AG10803 (cell line): ENCODE measurements at places on chromosomes 12 and 14.

- DNase-seq = no peak
These were observed 191.3 kb upstream of the TBX3 start for GRCh38 chr12:114875313-114875712.

DNA sequence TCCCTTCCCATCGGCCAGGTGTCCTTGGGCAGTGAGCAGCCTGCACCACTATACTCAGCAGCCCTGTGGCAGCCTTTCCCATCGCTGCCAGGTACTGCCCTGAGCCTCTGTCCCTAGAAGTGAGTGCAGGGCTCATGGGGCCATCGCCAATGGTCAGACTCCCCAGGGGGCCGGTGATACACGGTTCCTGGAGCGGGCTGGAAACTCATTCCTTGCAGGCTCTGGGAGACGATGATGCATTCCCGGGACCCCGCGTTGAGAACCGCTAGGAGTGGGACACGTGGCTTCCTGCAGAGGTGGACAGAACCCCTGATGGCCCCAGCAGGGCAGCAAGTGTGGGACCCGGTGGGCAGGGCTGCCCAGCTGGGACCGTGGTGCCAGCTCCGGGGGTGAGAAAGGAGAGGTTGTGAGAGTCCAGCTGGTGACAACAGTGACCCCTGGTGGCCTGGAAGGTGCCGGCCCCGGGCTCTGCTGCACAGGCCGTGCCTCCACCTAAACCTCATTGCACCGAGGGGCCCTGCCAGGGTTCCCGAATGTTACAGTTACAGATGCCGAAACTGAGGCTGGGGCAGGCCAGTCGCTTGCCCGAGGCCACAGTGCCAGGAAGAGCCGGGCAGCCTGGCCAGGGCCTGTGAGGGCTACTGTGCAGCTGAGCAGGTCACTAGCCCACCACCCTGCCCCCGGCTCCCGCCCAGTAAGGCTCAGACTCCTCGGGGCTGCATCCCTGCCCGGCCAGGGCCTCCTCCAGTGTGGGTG is 33.8 kb downstream of the FBRSL1 start:
- DNase-seq = peak; percentile 29

DNA sequence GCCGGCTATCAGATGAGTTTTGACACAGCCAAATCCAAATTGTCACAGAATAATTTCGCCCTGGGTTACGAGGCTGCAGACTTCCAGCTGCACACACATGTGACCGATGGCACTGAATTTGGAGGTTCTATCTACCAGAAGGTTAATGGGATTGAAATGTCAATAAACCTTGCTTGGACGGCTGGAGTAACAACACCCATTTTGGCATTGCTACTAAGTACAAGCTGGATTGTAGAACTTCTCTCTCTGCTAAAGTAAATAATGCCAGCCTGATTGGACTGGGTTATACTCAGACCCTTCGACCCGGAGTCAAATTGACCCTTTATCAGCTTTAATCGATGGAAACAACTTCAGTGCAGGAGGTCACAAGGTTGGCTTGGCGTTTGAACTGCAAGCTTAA is 100.2 kb upstream of the EVL start:
- DNase-seq = no peak

GRCh38 chr12:122121745-122122144 is 43.2 kb downstream of the MLXIP start:
- no peak for DNase-seq

- DNase-seq = peak; percentile 10
These were observed 47.5 kb downstream of the GALNT4 start for GRCh38 chr12:89476904-89477595.

- DNase-seq = no peak
These were observed 150.3 kb upstream of the AVPR1A start for GRCh38 chr12:63301311-63301710.

DNA sequence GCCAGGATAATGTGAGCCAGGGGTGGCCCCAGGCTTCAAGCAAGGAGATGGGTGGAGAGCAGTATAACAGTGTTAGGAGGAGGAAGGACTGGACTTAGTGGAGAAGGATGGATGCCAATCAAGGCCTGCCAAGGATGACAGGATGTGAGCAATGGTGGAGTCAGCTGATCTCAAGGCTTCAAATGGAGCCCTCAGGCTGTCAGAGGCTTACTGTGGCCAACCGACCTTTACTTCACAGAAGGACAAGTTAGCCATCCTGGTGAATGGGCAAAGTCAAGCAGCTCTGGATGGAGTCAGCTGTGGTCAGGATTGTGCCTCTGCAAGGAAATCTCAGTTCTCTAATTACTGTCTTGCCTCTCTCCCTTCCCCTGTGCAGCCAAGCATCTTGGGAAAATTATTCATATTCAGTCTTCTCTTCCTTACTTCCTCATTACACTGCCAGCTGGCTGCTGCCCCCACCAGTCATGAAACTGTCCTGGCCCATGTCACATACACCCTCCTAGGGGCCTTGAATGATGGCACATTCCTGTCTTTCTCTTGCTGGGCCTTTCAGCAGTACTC is 7.6 kb upstream of the STAT6 start:
- no peak for DNase-seq

DNA sequence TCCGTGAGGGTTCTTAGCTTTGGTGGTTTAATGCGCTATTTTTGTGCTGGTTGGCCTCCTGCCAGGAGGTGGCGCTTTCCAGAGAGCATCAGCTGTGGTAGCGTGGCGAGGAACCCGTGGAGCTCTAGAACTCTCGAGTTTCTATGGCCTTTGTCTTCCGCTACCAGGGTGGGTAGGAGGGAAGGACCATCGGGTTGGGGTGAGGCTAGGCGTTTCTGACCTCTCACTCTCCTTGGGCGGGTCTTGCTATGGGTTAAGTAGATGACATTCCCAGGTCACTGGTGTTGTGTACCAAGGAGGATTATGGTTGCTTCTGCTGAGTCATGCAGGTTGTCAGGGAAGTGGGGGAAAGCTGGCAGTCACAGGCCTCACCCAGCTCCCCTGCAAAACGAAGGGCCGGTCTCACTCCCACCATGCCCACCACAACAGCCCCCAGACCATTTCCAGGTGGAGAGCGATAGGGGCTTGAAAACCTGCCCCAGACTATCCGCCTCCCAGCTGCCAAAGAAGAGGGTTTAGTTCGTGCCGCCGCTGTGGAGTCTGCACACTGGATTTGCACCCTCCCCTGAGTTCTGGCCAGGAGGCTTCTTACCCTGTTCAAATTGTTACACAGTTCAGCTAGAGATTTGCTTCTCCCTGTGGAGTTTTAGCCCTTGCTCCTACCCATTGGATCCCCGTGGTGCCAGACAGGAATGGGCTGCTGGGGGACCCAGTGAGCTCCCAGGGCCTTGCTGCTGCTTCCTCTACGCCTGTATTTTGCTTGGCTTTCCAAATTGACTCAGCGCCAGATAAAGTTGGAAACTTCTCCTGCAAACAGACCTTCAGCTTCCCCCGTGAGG is 21.9 kb downstream of the RNFT2 start:
- DNase-seq = no peak

DNA sequence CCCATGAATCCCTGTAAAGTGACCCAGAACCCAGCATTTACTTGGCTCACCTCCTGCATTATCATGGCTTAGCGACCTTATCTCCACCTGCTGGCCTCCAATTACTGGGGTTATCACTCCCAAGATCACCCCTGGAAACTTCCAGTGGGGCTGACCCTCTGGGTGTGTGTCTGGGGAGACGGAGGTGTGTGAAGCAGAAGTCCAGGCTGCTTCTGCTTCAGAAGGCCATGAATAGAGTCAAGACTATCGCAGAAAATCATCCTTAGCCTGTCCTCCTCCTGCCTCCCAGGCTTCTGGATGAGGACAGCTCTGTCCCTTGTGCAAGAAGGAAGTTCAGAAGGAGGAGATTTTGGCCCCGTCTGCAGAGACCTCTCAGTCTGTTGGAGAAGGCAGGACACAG is 408 bp upstream of the KRT72 start:
- DNase-seq = no peak

GRCh38 chr12:123223241-123223668 is 9.7 kb downstream of the MPHOSPH9 start:
- no peak for DNase-seq

DNA sequence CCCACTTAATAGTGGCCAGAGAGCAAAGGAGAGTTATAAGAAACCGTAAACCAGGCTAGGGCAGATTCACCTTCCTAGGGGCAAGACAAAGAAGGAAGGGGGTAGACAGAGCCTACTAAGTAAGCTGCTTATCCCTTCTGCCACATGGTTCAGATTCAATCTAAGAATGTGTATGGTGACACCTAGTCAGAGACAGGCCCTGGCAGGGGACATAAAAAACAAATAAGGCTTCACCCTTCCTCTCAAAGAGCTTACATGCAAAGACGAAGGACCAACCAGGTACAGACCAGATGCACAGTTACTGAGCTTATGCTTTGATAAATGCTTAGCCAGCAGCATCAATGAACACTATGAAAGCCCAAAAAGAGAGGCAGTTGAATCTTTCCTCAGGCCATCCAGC is 4.4 kb downstream of the CYP27B1 start:
- DNase-seq = no peak

- DNase-seq = no peak
These were observed 1.7 kb upstream of the SLC48A1 start for GRCh38 chr12:47771304-47771703.

DNA sequence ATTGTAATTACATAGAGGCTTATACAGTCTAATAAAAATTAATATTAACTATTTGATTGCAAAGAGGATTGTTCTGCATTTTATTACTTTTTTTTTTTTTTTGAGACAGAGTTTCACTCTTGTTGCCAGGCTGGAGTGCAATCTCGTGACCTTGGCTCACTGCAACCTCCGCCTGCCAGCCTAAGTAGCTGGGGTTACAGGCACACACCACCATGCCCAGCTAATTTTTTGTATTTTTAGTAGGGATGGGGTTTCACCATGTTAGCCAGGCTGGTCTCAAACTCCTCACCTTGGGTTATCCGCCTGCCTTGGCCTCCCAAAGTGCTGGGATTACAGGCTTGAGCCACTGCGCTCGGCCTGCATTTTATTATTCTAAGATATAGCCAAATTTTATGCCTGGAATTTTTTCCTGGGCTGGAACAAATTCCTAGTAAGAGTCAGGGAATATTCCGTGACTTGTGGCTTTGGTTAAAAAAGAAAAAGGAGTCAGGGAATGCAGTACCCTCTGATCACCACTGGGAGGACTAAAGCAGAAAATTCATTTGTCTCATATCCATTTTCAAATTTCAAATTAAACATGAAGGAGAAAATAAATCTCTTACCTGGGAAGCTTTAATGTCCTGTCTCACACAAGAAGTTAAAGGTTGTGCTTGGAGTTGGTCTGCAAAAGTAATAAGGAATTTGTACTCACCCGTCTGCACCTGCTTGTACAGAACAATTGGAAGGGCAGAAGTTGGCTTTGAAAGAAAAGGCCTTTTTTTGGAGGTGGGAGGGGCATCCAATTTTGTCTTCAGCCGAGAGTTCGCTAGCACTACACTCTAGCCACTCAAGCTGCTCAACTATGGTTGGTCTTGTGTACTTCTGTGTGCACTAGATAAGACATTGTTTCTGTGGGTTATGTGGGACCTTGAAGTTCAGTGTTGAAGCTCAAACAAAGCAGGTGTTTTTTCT is 8.7 kb downstream of the MARK3 start:
- DNase-seq = peak; percentile 70

DNA sequence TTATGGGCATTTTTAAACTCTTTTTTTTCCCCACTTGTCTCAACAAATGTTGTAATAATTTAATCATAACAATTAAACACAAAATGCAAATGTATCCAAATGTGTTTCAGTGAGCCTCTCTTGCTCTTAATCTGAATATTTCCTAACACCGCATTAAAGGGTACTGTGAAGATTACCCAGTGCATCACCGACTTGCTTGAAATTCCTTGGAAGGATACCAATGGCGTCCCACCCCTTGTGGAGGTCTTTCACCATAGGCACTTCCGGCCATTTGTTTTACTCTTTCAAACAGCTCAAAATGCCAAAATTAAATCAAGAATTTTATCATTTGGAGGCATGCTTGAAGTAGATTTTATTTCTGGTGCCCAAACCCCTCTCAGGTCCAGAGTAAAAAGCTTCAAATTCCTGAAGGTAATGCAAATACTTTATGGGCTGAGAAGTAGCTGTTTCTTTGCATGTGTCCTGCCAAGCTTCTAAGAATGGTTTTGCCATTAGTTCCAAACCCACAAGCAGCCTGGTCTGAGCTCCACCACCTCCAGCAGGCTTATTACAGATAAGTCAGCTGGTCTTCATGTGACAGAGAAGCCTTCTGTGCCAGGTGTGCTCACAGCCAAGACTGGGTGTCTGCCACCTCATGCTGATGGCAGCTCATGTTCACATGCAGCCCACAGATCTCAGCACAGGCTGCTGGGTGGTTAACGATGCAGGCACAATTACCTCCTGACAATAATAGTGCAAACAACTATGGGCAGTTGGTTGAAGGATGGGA is 16.4 kb upstream of the NUDT4 start:
- peak; percentile 91 for DNase-seq

GRCh38 chr12:54641554-54641953 is 6.6 kb downstream of the DCD start:
- no peak for DNase-seq

GRCh38 chr12:96347130-96347699 is 53.0 kb downstream of the CDK17 start:
- no peak for DNase-seq

DNA sequence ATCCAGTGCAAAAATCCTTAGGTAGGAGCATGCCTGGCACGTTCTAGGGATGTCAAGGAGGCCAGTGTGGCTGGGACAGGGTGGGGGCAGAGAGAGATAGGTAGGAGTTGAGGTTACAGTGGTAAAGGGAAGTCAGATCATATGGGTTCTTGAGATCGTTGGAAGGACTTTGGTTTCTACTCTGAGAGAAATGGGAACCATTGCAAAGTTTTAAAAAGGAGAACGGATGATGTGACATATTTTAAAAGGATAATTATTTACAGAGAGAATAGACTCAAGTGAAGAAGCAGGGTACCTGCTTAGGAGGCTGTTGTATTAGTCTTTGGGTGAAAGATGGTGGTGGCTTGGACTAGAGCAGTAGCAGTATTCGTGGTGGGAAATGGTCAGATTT is 47.6 kb upstream of the ATP2B1 start:
- no peak for DNase-seq

- DNase-seq = peak; percentile 93
These were observed 30.6 kb upstream of the KICS2 start for GRCh38 chr12:64252681-64253080.

DNA sequence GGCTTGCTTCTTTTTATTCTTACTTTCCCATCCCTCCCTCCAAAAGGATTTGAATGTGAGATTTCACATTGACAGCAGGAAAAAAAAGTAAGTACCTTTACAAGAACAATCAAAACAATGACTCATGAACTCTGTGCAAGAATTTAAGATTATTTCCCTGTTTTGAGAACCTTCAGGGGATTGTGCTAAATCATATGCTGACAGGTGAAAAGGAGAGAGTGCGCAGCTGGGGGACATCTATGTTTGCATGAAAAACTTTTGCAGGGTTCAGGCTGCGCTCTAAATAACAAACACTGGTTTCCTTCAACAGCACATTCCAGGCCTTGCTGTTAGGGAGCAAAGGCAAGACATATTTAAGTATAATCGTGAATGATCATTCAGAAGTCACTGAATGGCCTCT is 27.3 kb downstream of the RERG start:
- DNase-seq = no peak
